ENCODE measurements at places on chromosomes 1 and 21.

GRCh38 chr21:36504067-36505058, 24.4 kb upstream of the CLDN14 start:
- DNase-seq, result no peak

DNA sequence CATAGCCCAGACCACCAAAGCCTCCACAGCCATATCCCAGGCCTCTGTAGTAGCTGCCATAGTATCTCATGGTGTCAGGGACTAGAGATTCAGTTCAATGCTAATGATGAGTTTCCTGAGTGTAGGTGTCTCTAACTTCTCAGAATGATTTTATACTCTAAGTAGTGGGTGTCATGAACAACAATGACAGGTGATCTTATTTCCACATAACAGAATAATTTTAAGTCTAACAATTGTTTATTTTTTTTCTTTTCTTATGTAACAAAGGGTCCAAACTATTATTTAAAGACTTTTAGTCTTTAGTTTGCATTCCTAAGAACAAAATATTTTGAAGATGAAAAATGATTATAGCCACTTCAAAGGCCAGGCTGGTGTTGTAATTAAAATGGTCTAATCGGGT, at the start of gene KRTAP19-6:
TSS of gene KRTAP19-6 (minus strand) at position 101 of the 400 bp plus-strand sequence. CDS start at position 70, 31 bp downstream.
- no peak for DNase-seq

GRCh38 chr1:9145021-9145668, 16.2 kb upstream of the GPR157 start:
- DNase-seq, result no peak

DNA sequence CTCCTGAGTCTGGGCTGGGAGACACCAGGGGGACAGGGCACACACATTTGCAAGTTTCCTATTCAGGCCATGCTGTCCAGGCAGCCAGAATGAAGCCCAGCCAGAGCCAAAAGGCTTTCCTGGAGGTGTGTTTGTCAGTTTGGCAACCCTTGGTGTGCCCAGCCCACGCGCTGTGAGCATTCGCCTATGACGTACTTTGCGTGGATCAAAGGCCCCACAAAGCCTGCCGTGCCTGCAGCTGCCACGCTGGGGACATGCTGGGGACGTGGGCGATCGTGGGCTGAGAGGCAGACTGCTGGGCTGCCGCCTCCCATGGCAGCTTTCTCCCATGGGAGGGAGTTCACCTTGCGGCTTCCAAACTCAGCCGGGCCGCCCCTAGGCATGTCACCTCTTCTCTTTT, 57.5 kb downstream of the CD247 start:
- no peak for DNase-seq

- no peak for DNase-seq
Observed at GRCh38 chr1:117009132-117009531, 7.6 kb downstream of the CD101 start.

GRCh38 chr1:248753029-248753594, 2.4 kb downstream of the LYPD8 start:
- DNase-seq, result no peak

DNA sequence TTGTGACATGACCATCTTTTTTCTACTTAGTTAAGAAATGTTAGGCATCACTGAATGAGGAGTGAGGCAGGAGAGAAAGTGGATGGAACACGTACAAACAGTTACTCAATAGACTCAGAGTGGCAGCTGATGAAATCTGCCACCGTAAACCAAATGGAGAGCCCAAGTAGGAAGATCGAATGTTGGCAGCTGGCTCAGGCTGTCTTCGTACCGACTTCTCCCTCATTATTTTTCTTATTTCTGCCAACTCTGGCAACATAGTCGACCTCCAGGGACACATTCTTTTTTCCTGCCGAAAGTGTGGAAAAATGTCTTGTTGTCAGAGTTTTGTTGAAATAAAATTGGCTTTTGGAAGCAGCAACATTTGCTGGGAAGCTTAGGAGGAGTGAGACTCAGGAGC, 143.3 kb downstream of the GREM2 start:
- no peak for DNase-seq

GRCh38 chr1:48069662-48070395, 72.6 kb upstream of the TRABD2B start:
- DNase-seq, result no peak

DNA sequence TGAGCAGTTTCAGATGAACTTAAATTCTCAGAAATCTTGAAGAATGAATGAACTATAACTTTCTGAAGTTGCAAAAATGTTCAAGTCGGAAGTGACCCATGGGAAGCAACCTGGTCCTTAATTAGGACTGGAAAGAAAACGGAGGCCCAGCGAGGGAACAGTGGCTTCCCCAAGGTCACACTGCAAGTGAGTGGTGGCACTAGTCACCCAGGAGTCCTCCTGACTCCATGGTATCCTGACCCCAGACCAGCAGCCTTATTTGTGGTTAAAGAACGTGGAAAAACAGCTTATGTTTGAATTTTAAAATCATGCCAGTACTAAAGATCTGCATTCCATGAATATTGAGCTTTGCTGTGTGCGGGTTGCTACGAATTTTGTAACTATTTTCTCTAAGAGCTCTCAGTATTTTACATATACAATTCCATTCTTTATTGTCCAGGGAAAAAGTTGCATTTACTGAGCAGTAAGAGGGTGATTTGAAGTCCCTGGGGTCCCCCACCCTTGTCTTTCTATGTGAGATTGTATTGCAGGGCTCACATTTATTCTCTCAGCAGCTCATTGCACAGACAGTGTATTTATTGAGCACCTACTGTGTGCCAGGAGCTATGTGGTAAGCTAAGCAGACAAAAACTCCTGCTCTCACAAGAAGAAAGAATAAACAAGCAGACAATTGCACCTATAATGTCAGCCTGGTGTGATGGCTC, 61.6 kb upstream of the ATP5PO start:
- DNase-seq, result no peak

DNA sequence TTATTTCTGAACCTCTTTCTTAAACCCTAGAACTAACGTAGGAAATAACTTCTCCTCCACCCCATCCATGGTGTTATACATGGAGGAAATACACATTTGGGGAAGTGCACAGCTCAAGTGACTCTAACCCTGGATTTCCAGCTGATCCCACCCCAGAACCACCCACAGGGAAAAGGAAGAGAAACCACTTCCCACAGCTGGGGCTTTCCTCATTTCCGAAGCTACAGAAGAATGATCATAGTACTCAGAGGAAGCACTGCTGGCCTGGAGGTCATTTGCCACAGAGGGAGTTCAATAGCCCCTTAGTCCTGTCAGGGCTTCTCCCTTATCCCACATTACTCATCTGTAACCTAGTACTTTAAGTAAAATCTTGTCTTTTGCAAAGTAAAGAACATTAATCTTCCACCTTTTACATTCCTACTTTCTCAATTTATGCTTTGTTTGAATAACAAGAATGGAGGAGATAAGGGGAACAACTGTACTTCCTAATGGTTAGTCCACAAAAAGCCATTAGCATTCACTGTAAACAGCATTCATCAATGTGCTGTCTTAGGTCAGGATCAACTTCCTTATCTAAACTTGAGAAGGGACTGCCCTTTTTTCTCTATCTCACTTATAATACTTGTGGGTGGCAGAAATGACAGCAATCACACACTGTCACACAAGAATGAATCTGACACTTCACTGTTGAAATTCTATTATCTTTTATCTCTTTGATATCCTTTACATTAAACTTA, 63.0 kb upstream of the RGS1 start:
- DNase-seq, result no peak

- no peak for DNase-seq
Observed at GRCh38 chr1:29270929-29271521, 34.7 kb downstream of the PTPRU start.

DNA sequence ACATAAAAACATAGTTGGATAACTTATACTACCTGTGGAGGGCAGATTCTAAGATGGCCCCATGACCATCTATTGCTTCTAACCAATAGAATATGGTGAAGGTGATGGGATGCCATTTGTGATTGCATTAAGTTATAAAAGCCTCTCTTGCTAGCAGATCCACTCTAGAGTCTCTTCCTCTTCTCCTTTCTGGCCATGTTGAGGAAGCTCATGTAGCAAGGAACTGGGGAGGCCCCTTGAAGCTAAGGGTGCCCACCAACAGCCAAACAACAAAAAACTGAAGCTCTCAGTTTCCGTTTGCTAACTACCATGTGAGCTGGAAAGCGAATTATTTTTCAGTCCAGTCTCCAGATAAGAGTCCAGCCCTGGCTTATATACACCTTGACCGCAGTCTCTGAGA, 16.0 kb upstream of the AGO1 start:
- DNase-seq, result no peak

DNA sequence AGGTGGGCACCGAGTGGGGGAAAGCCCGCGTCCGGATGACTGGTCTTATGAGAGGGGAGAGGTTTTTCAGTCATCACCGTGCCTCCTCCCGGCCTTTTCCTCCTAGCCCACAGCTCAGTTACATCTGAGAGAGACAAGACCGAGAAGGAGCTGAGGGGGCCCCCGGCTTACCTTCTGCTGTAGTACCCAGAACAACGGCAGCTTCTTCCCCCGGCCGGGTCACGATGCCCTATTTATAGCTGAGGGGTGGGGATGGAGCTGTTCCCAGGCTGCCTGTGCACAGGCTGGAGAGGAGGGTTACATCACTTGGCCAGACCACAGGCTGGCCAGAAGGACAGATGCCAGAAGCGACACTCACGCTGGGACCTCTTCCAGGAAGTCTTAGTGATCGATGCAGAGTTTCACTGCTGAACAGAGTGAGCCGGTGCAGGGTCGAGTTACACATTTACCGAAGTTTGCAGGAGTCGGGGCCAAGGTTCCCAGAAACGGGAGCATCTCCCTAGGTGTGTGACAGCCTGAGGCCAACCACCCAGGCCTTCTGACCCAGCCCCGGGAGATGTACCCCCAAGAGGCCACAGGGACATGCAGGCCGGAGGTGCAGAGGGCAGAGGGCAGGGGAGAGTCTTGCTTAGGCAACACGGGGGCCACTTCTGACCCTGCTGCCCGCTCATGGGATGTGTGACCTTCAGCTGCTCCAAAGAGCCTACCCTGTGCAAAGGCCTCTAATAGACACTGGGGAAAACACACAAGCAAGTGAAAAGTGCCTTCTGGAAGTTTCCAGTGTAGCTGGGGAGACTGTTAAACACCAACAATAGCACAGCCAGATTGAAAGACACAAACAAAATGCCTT, at the start of gene AGT:
TSS of gene AGT (minus strand) at position 208 of the 850 bp plus-strand sequence. CDS start 3,299 bp downstream, outside the sequence.
- DNase-seq, result no peak

DNA sequence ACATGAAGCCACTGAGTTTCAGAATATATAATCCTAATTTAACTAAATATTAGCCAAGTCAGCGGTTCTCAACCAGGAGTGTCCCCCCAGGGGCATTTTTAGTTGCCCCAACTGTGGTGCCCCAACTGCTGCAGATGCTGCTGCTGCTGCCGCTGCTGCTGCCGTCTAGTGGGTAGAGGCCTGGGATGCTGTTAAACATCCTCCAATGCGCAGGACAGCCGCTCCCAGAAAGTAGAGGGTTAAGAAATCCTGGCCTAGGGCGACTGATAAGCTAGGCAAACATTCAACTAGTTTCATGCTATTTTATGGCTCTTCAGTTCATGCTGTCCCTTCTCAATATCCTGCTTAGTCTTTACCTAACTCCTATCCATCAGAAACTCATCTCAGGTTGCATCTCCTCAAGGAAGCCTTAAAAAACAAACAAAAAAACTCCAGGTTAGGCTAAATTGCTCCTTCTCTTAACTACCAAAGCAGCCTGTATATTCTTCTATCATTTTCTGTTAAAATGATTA, 9.9 kb upstream of the DCAF6 start:
- DNase-seq, result no peak

- DNase-seq, result no peak
Observed at GRCh38 chr1:100141192-100141591, 8.2 kb downstream of the TRMT13 start.

DNA sequence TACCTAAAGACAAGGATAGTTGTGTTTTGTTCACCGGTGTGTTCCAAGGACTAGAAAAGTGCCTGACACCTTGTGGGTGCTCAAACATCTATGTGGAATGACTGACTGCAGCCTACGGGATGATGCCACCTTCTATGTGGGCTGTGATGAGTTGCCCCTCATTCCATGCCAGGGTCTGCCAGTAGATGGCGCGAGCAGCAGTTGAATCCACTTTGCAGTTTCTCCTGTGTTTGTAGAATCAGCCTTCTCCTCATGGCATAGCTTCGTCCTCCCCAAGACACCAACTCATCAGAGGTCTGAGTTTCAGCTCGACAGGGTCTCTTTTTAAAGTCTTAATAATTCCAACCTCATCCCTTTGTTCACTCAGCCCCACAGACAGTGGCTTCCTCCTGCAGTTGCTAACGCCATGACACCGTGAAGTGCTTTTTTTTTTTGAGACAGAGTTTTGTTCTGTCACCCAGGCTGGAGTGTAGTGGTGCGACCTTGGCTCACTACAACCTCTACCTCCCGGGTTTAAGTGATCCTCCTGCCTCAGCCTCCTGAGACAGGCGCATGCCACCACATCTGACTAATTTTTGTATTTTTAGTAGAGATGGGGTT, 133.7 kb downstream of the CAPN8 start:
- DNase-seq, result no peak

- no peak for DNase-seq
Observed at GRCh38 chr1:225875044-225875815, 7.0 kb downstream of the TMEM63A start.

DNA sequence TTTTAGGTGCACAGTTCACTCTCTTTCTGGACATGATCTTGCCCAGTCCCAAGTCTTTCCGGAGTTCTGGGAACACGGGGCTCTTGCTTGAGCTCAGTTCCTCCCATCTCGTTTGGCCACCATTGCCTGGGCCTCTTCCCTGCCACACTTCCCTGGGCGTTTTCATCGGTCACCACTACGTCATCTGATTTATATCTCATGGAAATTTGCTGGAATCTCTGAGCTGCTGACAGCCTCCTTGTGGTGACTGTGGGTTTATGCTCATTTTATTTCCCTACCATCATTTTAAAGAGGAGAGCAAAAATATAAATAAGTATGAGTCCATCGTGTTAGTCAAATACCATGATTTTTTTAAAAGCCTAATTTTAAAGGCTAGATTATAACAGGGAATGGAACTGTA, 449.1 kb upstream of the KAZN start:
- no peak for DNase-seq

DNA sequence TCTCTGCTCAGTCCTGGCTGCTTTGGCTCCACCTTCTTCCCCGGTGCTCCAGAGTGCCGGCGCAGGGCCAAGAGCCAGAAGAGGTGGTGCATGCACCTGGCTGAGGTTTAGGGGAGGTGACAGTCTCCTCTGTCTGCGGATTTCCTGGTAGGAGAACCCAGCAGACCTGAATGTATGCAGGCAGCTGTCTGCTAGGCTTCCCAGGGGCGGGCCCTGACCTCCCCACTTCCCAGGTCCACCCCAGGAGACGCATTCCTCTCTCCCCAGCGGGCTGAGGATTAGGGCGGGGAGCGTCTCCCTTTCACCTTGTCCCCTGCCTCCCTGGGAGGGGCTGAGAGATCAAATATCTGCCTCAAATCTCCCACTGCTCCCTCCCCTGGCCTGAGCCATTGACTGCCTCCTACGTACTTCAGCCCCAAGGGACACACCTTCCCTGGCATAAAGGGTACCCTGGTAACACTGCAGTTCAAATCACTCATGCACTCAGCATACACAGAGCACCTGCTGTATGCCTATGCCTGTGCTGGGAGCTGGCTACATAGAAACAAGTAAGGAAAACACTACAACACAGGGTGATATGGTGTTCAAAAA, 27.5 kb downstream of the DMBX1 start:
- DNase-seq, result no peak

GRCh38 chr1:182292193-182292741, 99.3 kb downstream of the GLUL start:
- DNase-seq, result no peak

All from stimulated activated CD8-positive, alpha-beta memory T cell treated with anti-CD3 and anti-CD28 coated beads, Interleukin-7, amount 100 ng/mL, for 1 hour (primary cell).